ENCODE measurements at places on chromosomes 7 and 10.

GRCh38 chr10:27534161-27534700, 30.1 kb downstream of the RAB18 start:
- no peak for DNase-seq

DNA sequence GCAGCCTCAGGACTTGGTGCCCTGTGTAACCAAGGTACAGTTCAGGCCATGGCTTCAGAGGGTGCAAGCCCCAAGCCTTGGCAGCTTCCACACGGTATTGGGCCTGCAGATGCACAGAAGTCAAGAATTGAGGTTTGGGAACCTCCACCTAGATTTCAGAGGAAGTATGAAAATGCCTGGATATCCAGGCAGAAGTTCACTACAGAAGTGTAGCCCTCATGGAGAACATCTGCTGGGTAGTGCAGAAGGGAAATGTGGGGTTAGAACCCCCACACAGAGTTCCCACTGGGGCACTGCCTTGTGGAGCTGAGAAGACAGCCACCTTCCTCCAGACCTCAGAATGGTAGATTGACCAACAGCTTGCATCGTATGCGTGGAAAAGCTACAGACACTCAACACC, 3.4 kb upstream of the SEM1 start:
- DNase-seq: no peak

DNA sequence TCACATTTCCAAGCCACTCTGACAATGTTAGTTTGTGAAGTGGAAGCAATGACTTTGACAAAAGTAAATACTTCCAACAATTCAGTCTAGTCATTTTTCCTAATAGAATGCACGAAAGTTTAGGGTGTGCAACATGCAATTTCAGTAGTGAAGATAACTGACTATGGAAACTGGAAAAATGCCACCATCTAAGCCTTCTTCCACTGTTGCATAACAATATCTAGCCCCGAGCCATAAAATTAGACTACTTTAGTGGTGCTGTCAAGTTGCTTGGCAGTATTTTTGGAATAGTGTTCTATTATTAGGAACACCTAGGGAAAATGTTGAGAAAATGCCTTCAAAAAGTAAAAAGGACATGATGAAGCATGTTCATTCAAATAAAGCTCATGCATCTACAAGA, 17.9 kb downstream of the SEMA3A start:
- no peak for DNase-seq

DNA sequence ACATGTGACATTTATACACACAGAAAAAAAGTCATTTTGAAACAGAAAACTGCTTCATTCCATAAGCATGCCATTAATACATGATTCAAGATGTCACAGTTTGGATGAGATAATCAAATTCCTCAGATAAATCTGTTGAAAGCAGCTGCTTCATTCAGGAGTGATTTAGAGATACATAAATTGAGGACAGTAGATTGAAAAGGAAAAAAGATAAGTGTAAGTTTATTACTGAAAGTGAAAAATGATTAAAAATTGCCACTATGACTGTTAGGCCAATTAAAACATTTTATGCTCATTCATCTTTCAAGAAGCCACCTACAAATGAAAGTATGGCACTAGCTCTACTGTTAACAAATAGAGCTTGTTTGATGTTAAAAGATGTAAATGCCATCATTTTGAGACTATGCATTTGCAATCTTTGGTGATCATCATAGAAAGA, 136.9 kb upstream of the CDK6 start:
- no peak for DNase-seq

DNA sequence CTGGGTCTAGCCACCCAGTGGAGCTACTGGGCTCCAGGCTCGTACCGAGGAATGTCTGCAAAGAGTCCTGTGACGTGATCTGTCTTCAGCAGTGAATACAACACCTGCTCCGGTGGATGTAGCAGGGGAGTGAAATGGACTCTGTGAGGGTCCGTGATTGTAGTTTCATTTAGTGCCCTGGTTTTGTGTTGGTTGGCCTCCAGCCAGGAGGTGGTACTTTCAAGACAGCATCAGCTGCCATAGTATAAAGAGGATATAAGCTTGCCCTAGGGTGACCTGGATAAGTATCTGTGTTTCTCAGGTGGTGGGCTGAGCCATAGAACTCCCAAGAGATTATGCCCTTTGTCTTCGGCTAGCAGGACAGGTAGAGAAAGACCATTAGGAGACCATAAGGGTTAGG, 24.6 kb upstream of the WNT2 start:
- DNase-seq: no peak

DNA sequence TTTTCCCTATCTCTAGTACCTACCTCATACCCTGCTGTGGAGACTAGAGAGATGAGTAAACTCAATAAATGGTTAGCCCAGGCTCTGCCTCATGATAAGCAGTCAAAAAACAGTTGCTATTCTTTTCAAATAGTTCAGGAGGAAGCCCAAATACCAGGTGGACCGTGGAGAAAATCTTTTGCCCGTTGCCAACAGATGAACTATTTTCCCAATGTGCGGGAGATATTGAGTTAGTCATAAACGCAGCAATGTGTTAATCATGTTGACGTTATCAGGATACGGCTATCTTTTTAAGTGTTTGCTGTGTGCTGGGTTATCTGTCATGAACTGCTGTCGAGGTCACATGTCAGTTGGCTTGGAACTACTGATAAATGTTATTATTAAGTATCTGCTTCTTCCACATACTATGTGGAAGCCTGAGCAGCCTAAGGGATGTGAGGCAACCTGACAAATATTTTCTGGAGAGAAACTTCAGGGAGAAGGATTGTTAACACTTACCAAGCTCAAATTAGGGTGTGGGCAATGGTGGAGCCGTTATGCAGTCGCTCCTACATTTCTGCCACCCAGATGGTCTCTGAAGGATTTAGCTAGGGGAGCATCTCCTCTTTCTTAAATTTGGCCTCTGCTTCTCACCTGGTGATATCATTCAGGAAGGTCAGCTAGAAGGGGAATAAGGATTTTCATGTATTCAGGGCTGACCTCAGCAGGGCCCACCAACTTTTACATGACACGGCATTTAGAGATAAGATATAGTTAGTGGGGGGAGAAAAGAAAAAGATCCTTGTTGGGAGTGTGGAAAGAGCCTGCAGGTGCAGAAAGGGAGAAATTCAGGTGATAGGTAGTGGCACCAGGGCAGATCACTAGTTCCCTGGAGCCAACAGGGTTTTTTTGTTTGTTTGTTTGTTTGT, 33.5 kb upstream of the SLC26A3 start:
- DNase-seq: no peak

DNA sequence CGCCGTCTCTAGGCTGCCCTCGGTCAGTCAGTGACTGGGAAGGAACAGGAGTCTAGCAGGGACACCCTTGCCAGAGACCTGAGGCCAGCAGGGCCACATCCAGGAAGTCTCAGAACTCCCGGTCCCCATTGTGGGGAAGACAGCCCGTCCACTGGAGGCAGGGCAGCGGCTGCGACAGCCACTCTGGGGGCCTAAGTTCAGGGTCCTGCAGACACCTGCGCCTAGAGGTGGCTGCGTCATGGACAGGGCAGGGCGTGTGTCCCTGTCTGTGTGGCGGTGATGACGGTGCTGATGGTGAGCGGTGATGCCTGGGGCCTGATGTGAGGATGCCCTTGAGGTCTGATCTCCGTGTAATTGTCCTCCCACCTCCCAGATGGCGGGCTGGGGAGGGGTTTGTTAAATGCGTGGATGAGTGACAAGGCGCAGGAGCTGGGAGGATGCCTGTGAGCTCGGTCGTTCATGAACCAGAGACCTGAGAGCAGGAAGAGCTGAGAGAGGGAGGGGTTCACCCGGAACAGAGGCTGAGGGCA, 537.9 kb upstream of the FOXK1 start:
- DNase-seq: no peak

- no peak for DNase-seq
Observed at GRCh38 chr7:29328811-29329210, 134.2 kb downstream of the CHN2 start.

- DNase-seq: no peak
Observed at GRCh38 chr10:112812586-112812985, 137.5 kb upstream of the TCF7L2 start.

- DNase-seq: no peak
Observed at GRCh38 chr7:30437823-30438574, 40.6 kb downstream of the NOD1 start.

DNA sequence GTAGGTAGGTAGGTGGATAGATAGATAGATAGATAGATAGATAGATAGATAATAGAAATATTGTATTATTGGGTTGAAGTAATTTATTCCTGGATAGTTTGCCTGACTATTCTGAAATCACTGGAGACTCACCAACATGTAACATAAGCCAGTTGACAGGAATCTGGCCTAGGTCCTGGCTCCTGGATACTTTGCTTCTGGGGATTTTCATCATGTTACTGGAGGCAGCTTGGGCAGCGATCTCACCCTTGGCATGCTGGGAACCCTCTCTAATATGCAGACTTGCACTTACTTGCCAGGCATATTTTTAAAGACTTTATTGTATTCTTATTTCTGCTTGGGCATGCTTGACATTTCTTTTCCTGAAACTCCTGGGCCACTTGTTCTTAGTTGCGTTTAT, 709.1 kb upstream of the FZD8 start:
- DNase-seq: no peak

- DNase-seq: peak; percentile 15
Observed at GRCh38 chr10:94279835-94280709, 82.7 kb downstream of the NOC3L start.

Measured in stimulated activated CD4-positive, alpha-beta T cell treated with anti-CD3 and anti-CD28 coated beads, Interleukin-12 subunit alpha, Interleukin-12 subunit beta, amount 100 ng/mL, for 48 hours (primary cell).